GM04503 (cell line): ENCODE measurements at places on chromosomes 13 and 19.

GRCh38 chr13:114002771-114003321 is 29.0 kb upstream of the C13orf46 start:
- DNase-seq = no peak

DNA sequence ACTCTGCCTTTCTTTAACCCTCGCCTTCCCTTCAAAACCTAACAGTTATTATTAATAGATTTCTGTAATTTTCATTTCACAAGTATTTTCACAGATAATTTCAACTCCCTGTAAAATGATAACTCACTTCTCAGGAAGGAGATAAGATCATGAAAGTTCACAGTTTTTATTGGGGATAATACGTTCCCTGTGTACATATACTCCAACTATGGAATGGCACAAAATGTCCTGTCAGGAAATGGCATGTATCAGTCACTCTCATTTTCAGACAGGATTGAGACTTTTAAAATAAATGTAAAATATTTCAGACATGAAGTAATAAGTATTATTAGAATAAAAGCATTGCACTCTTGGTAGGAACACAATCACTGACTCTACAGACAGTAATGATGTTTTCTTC is 932 bp upstream of the TRAPPC2B start:
- no peak for DNase-seq

- DNase-seq = peak; percentile 91
Observed at GRCh38 chr13:99228737-99229691, 28.4 kb downstream of the UBAC2 start.

DNA sequence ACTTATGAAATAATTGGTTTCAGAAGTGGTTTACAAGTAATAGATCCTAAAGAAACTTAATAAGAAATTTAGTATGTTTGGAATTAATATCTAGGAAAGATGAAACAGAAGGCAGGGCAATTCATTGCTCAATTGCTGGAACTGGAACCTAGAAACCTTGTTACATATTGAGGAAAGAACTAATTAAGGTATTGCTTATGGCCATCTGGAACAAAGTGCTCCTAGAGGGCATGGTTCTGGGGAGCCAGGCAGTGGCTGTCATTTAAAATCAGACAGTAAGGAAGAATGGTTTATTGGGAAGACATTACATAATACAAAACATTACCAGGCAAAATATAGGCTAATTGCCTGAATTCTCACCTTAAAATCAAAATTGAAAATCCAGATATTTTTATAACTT is 224.1 kb downstream of the SLITRK6 start:
- no peak for DNase-seq

DNA sequence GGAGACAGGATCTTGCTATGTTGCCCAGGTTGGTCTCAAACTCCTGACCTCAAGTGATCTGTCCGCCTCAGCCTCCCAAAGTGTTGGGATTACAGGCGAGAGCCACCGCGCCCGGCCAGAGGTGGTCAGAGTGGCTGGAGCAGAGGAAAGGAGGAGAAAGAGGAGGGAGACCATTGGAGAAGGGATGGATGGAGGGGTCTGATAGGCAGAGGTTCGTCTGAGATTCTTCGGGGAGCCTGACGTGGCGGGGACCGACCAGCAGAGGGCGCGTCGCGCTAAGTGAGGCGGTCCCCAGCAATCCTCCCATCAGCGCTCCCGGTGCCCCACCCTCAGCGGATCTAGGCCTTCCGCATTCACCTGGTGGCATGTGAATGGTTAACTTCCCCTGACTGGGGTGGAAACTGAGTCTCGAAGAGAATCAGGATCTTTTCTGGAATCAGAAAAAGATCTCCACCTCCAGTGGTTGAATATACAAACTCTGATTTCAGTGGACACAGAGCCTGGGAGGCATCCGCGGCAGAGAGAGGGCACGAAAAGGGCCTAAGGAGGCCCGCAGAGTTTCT is 8.8 kb downstream of the GTPBP3 start:
- DNase-seq = no peak

- no peak for DNase-seq
Observed at GRCh38 chr19:15294561-15294990, 37.8 kb downstream of the BRD4 start.

DNA sequence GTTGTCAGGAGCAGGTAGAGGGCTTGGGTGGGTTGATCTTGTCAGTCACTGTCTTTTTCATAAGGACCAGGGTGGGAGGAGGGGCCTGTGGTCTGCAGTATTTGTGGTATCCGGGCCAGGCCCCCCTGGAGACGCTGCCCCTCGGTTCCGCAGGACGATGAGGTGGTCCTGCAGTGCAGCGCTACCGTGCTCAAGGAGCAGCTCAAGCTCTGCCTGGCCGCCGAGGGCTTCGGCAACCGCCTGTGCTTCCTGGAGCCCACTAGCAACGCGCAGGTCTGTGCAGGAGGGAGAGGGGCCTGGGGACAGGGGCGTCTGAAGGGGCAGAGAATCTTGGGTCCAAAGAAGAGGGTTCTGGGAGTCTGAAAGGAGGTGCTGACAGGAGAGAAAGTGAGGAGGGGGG is 7.1 kb downstream of the RYR1 start:
- no peak for DNase-seq

- no peak for DNase-seq
Observed at GRCh38 chr19:13163609-13164342, 13.6 kb downstream of the IER2 start.

DNA sequence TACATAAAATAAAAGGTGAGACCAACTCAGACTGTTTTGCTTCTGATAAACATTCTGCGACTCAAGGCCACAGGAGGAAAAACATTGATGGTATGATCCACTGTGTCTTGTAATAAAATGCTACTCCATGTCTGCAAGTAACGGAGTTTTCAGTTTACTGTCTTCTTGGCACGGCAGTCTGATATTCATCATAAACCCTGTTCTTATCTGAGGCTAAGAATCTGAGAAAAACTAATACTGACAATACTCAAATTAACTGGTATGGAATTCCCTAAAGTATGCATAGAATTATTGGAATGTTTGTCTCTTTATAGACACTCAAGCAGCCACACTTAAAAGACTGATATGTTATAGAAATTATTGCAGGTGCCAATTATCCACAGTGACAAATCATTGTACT is 125.5 kb downstream of the TBC1D4 start:
- DNase-seq = no peak

- no peak for DNase-seq
Observed at GRCh38 chr19:45508861-45509691, 1.8 kb downstream of the VASP start.

DNA sequence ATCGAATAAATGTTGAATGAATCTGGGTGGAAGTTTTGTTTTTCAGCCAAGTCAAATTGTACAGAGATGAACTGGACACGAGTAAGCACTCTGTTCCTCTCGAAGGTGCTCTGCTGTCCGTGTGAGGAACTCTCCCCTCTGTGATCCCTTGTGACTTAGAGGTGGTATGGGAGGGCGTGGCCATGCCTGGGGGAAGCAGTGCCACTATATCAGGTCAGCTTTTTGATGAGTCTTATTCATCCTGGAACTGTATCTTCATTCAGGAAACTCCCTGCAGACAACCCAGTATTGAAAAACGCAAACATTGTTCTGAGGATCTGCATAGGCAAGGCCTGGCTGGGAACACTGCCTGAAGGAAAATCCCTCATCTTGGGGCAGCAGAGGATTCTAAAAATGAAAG is 45.7 kb upstream of the FLT1 start:
- DNase-seq = no peak

DNA sequence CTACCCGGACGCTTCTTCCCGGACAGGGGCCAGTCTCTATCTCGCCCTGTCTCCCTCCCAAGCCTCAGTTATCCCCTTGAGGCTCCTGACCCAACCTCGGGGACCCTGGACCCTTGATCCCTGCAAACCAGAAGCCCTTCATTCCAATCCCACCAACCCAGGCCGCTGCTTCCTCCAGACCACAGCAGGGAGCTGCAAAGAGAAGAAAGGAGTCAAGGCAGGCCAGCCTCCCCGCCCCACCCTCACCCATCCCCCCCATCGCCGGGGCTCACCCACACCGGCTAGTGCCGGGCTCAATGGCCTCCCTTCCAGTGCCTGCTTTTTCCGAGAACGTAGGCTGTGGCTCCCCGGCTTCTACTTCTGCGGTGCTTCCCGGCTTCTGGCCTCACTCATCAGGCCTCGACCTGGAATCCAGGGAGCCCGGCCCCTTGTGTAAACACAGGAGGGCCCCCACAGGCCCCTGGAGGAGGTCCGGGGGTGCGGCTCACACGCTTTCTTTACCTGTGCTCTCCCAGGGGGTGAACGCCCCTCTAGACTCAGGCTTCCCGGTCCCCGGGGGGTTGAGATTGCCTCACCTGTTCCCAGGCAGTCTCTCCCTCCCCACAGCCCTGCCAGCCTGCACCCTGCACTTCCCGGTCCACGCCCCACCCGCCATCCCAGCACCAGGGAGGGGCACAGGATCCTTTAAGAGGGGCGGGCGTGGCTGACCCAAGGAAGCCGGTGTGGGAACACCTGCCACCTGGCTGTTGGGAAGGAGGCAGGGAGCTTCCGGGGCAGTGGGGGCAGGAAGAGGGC is at the start of gene FAM83E:
Gene FAM83E (minus strand): TSS at position 641 of the 795 bp plus-strand sequence. CDS start 1,704 bp downstream, outside the sequence.
- DNase-seq = no peak

DNA sequence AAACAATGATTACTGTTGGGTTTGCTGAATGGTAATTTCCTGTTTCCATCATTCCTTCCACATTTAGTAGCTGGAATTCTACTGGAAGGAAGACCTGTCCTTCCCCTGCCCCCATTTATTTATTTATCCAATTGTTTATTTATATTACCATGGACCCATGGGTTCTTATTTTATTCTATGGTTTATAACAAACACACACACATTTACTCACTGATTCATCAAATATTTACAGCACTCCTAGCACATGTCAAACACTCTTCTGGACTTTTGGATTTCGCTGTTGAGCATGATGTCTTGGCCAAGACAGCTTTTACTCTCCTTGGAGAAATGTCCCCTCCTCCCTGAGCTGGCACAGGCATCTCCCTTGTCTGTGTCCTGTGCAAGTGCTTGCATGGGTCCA is 227.8 kb upstream of the MAB21L1 start:
- no peak for DNase-seq

GRCh38 chr13:77476456-77476855 is 59.0 kb upstream of the SCEL start:
- DNase-seq = no peak

DNA sequence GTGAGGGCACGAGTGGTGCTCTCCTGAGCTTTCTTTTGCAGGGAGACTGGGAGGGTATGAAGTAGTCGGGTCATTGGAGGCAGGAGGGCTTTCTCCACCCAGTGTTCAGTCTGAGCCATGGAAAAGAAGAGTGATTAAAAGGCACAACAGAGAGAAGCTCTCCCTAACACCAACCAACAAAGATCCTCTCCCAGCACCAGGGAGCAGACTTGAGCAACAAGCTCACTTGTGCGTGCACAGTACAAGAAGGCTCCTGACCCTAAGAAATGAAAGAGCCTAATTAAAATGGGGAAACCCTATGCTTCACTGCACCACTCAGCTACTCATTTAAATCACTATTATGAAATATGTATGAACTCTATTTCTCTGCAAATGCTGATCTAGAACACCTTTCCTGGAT is 276.3 kb upstream of the SOX21 start:
- no peak for DNase-seq

DNA sequence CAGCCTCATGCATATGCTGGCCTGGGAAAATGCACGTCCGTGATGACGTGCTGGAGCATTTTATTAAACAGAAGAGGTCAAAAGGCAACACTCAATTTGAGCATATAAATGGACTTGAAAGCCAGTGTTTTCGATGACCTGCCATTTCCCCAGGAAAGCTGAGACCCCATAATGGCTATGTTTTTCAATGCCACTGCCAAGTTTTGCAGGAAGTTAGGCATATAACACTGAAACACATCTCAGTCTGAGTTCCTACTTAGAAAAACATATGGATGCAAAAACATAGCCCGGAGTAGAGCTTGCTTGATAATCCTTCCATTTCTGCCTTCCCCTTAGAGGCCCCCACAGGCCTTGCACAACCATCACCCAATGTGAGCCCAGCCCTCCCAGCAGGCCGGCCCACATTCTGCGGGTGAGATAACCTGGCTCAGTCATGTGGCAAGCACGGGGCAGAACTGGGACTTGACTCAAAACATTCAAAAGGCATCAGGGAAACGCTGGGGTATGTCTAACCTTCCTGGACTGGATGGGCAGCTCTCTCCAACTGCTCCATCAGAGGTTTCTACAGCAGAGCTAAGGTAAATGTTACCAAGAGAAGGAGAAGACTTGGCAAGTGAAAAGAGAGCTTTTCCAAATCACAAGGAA is 24.9 kb downstream of the EPS15L1 start:
- peak; percentile 53 for DNase-seq

DNA sequence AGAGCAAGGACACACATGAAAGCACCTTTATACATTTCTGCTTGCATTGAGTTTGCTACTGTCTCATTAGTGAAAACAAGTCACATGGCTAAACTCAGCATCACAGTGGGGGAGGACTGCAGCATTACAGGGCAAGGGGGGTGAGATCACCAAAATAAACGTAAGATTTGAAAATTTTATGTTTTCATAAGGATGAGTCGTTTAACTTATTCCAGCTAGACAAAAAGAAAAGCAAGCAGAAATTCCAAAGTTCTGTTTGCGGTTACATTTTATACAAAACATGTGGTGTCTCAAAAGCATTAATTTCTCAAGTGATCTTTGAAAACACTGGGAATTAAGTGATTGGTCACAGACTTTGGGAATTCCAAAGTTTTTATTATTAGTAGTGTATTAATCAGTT is 261.4 kb upstream of the RXFP2 start:
- peak; percentile 44 for DNase-seq

- no peak for DNase-seq
Observed at GRCh38 chr19:45170146-45171106, 7.6 kb downstream of the TRAPPC6A start.

- DNase-seq = no peak
Observed at GRCh38 chr13:34124666-34125306, 306.8 kb downstream of the RFC3 start.

DNA sequence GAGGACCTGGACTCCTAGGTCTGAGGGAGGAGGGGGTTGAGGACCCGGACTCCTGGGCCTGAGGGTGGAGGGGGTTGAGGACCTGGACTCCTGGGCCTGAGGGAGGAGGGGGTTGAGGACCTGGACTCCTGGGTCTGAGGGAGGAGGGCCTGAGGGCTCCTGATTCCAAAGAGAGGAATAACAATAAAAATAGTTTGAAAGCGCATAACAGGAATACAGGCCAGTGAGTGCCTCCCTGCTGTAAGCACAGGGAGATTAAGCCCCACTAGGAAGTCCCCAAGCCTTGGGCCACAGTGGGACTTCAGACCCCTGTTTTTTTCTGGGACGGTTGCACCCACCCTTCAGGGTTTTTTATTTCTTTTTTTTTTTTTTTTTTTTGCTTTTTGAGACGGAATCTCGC is 1.2 kb upstream of the SBK2 start:
- no peak for DNase-seq
